NCI-H1092 (cell line): ENCODE measurements at places on chromosomes 2 and 18.

- no peak for DNase-seq
Measured at GRCh38 chr2:182031956-182032355, 46.3 kb downstream of the PPP1R1C start.

- DNase-seq: no peak
Measured at GRCh38 chr2:172861656-172862476, 126.2 kb downstream of the RAPGEF4 start.

DNA sequence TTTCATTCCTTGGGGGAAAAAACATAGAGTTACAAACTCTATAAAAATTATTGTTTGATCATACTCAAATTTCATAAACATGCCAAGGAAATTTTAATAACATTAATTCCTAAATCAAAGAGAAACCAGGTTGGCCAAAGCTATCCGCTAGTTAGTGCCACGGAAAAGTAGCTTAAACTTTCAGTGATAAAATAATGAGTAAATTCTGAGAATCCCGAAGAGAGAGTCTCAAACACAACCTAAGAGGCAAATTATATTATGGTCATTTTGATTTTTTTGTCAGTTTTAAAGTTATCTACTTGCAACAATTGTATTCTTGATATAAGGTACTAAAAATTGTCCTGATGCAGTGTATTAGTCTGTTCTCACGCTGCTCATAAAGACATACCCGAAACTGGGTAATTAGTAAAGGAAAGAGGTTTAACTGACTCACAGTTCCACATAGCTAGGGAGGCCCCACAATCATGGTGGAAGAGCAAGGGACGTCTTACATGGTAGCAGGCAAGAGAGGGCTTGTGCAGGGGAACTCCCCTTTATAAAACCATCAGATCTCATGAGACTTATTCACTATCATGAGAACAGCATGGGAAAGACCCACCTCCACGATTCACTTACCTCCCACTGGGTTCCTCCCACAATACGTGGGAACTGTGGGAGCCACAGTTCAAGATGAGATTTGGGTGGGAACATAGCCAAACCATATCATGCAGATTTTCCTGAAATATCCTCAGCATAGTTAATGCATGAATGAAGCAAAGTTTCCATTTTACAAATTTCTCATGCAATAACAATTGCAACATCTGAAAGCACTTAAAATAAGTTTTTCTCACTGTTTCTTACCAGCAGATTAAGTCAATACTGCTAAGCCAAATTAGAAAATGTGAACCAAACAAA lies 205.9 kb upstream of the STK17B start:
- no peak for DNase-seq

DNA sequence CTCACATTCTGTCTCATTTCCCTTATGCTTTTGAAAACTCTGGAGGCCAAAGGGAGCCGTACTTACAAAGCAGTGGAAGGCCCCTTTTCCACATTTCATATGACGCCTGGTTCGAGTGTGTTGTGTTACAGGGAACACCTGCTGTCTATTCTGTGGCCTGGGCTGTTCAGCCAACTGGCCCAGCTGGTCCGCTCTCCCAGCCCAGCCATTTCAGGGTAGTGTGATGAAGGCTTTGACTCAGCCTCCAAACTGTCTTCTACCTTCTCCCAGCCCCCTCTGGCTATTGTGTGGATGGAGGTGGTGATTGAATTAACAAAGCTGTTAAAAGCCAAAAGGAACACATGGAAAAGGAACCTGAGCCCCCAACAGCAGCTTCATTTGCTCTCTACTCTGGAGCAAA lies 233.8 kb downstream of the ICOS start:
- DNase-seq: no peak

- DNase-seq: no peak
Measured at GRCh38 chr2:229640636-229641035, 73.7 kb downstream of the DNER start.

DNA sequence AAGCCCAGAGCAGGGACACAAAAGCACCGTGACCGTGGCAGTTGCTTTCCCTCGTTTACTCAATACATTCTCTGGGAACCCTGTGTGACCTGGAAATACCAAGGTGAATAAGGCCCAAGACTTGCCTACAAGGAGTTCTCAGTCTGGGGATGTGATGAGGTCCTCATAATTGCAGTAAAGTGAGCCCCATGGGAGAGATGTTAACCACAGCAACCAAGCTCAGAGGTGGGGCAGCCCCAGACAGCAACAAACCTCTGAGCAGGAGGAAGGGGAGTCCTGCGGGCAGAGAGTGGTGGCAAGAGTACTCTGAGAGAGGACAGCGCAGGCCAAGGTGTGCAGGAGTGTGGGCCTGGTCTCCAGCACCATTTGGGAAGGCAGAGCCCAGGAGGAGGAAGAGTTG lies 91.6 kb downstream of the TTC32 start:
- DNase-seq: no peak

DNA sequence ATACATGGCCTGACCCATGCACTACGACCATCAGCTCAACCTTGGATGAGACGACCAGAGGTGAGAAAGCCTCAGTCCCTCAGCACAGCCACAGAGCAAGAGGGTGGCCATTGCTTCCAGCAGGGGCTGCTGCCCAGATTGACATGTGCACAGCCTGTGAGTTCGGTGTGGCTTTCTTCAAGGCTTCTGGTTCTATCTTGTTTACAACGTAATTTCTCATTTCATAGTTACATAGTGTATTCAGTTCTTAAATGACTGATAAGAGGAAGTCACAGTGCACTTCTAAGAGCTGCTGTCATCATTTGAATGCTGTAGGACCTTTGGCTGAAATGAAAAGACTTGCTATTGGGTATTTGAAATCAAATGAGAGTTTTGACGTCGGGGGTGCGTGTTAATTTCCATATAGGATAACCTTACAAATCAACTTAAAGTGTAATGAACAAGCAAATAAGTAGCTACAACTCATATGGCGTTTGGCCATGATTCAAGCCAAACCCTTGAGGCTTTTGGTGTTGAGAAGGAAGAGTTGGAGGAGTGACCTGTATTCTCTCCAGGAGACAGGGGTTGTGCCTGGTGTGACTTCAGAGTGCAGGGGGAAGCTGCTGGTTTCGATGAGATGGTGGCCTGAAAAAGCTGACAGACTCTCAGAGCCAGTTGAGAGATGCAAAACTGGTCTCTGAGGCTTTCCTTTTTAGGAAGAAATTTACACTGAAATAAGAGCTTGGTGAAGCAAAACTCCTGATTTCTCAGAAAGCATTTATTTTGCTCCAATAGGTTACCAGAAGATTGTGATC lies 51.0 kb downstream of the TSHZ1 start:
- no peak for DNase-seq

- DNase-seq: no peak
Measured at GRCh38 chr2:126475031-126475430, 180.9 kb upstream of the GYPC start.

- no peak for DNase-seq
Measured at GRCh38 chr2:191846515-191847476, at the start of gene CAVIN2. TSS of gene CAVIN2 (minus strand) at chr2:191847088. CDS start at chr2:191846925, 163 bp downstream.

DNA sequence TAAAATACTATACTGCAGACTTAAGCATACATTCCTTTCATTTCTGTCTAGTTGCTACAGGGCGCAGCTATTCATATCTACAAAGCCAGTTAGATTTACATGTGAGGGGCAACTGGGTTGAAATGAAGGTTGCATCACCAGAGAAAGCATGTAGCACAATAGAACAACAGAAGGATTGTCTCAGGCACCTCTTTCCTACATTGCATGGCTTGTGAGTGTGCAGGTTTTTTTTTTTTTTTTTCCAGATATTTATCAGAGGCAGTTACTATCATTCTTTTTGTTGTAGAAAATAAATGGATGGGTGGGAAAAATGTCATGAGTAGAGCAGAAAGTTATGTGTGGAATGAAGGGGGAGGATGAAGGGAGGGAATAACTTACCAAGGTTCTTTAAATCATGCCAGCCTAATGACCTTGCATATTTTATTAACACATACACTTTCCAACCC lies 86.8 kb downstream of the ERBB4 start:
- DNase-seq: no peak

GRCh38 chr2:135637456-135638087 lies 104.1 kb upstream of the UBXN4 start:
- no peak for DNase-seq

DNA sequence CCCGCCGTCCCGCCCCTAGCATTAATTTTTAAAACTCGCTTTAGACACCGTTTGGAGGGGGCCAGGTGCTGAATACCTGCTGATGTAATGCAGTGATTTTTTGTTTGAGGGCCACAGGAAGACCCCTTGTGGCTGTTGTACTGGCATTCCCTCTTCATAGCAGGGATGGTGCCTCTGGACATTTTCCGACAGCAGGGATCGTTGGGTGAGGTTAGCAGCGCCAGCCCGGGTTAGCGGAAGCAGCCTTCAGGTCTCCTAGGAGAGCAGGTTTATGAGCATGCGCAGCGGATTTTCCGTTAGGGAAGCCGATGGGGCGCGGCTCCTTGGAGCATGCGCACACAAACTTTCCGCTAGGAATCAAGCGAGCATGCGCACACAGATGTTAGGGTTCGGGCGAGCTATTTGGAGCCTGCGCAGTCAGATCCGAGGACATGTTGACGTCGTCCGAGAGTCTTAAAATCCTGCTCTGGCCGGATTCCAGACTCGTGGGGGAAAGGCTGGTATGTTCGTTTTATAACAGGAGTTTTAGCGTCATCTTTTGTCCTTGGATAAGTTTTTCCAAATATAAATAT lies 17.2 kb upstream of the C2orf74 start:
- no peak for DNase-seq

- DNase-seq: no peak
Measured at GRCh38 chr18:54742659-54743604, 85.3 kb upstream of the RAB27B start.

- DNase-seq: no peak
Measured at GRCh38 chr18:22186484-22186971, 17.1 kb downstream of the GATA6 start.

- no peak for DNase-seq
Measured at GRCh38 chr2:16284941-16285625, 344.7 kb downstream of the MYCN start.

DNA sequence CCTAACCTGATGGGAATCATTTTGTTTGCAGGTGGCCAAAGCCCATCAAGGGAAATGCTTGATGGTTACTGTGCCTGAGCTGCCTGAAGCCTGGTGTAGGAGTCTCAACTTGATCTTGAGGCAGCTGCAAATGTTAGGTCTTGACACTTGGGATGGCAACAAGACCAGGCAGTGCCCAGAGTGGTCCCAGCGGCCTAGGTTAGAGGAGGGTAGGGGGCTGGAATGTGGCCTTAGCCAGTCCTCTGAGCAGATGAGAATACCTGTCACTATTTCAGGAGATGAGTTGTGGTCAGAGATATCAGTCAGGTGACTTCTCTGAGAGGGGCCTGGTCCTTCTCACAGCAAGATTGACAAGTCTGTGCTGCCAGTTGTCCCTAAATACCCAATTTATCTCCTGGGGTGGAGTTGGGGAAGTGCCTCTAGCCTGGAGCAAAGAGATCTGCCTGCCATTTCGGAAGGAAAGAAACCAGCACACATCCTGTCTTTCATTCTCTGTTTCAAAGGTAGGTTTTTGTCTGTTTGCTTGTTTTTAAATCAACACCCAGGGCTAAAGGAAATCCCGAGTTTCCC lies 13.4 kb downstream of the SPTBN1 start:
- DNase-seq: no peak

- DNase-seq: no peak
Measured at GRCh38 chr2:65710356-65710755, 278.0 kb upstream of the SPRED2 start.

DNA sequence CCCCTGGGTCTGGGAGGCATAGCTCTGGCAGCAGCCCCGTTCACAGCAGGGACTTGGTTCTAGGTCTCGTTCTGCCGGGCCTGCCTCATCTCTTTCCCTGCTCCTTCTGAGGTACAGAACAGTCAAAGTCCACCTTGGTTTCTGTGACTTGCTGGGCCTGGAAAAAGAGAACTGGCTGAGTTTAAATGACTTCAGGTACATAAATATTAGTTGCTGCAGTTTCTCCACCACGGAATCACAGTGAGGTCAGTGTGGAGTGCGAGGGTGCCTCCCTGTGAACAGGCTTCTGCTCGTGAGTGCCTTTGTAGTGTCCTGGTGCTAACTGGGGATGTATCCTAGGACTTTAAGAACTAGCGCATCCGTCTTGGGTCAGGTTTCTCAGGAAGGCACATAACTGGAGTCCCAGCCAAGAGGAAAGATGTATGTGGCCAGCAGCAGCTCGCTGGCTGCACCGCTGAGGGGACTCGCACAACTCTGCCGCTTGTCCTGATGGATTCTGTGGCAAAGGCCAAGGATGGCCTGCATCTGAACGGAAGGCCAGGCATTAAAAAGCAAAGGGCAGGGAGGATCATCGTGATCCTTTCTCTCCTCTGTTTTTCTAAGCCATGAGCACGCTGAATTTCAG lies 188.6 kb downstream of the SH3RF3 start:
- DNase-seq: no peak
